ENCODE measurements at places on chromosomes 16 and 17. TPM values are rescaled to one million over a fixed set of nuclear protein-coding genes. Genes with fewer than 3 reads are reported as not detected.

Gene FA2H
- total RNA-seq: 0.41 TPM

Gene HS3ST3B1
- total RNA-seq: 1.6 TPM

Gene PIPOX
- 4.9 TPM for total RNA-seq

Gene CDRT15L2
- not detected for total RNA-seq

Gene CA7
- total RNA-seq: not detected

Gene TEDC2
- total RNA-seq: 7.7 TPM

Gene AMZ2
- 75.4 TPM for total RNA-seq

Gene SLFN13
- total RNA-seq: under 0.01 TPM

Gene CD7
- total RNA-seq: not detected

Gene PROCA1
- total RNA-seq: 2.9 TPM

Gene CD300E
- total RNA-seq: under 0.01 TPM

Gene MC1R
- 3.3 TPM for total RNA-seq

Gene TBC1D3I
- under 0.01 TPM for total RNA-seq
